Activated CD4-positive, alpha-beta T cell treated with anti-CD3 and anti-CD28 coated beads, Interleukin-2, amount 10 ng/mL, durations not matched to agents 24 days and 14 days (primary cell): ENCODE measurements at places on chromosomes 4 and X. TPM values are rescaled to one million over a fixed set of nuclear protein-coding genes. Genes with fewer than 3 reads are reported as not detected.
A peak's percentile ranks its signal among the peaks of the same experiment; 100 is the strongest.

Gene FAAH2
- 4.0 and 5.0 TPM in 2 replicates for total RNA-seq

Gene TSPAN5
- total RNA-seq: 30.4 and 30.7 TPM in 2 replicates

Gene SPANXC
- total RNA-seq: not detected in 2 replicates

Gene F8
- 3.0 and 3.7 TPM in 2 replicates for total RNA-seq

Gene LDB2
- not detected in 2 replicates for total RNA-seq

Gene WNK3
- total RNA-seq: 0.07 and 0.12 TPM in 2 replicates

Gene IGSF1
- total RNA-seq: not detected in 2 replicates

GRCh38 chr4:10173037-10173753, 56.6 kb upstream of the WDR1 start:
- H3K4me3 ChIP-seq: no peak overlapping the region
- peaks cover 8% of the 10 kb centered on the region for H3K27me3 ChIP-seq
- H3K36me3 ChIP-seq: no peaks in the 10 kb centered on the region
- no peak for DNase-seq
- no peak overlapping the region for H3K27ac ChIP-seq
- H3K4me1 ChIP-seq: no peaks in the 10 kb centered on the region

GRCh38 chr4:98536631-98537030, 121.8 kb downstream of the TSPAN5 start:
- peaks cover 12% of the 10 kb centered on the region for H3K4me1 ChIP-seq
- H3K27me3 ChIP-seq: no peaks in the 10 kb centered on the region
- DNase-seq: no peak
- peaks cover 18% of the 10 kb centered on the region for H3K36me3 ChIP-seq

DNA sequence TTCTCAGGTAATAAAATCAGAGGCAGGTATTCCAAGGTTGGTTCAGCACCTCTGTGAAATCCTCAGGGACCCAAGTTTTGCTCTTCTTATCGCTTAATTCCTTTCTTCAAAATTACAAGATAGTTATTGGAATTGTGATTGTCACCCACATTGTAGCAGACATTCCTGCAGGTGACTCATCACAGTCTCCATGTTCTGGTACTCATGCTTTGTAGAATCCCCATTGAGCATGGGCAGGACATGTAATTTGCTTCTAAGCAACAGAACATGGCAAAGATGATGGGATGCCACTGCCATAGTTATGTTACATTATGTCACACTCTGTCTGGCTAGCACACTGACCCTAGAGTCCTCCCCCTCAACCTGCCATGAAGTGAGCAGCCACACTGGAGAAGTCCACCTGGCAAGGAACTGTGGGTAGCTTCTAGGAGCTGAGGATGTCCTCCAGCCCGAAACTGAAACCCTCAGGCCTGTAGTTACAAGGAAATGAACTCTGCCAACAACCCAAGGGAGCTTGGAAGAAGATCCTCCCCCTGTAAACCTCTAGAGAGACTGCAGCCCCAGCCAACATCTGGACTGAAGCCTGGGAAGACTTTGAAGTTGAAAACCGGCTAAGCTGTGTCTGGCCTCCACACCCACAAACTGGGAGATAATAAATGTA, 58.3 kb upstream of the GUCY1A1 start:
- DNase-seq: no peak
- H3K4me3 ChIP-seq: no peak overlapping the region
- H3K36me3 ChIP-seq: no peaks in the 10 kb centered on the region
- no peak overlapping the region for H3K27ac ChIP-seq
- no peaks in the 10 kb centered on the region for H3K4me1 ChIP-seq
- peaks cover 12% of the 10 kb centered on the region for H3K27me3 ChIP-seq

DNA sequence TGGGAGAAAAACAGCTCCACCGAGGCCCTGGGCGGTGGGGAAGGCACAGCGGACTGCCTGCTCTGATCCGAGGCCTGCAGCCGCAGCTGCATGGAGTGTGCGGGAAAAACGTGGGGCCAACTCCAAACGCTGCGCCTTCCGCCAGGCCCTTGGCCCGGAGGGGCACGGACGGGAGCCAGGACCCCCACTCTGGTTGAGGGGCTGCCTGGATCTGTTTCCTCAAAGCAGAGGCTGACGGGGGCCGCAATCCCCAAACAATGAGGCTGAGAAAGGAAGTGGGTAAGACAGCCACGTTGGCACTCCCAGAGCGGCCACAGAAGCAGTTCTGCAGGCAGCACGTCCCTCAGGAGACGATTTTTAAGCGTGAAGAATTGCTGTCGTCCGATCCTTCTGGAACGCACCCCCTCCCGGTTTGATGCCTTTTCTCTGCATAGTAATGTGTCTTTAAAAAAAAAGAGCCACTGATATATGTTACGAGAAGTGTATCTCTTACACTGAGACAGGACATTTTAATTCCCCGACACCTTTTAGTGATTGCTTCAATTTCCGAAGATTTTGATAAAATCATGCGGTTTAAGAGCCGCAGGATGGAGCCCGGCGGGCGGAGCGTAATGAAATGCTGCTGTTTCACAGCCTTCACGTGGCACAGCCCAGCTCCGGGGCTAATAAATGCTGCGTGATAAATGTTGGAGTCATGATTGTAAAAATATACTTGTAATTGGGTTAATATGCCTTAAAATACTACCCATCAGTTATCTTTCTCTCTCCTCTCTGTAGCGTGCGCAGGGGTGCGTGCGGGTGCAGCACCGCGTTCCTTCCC, 85.7 kb downstream of the FAM53A start:
- no peak for DNase-seq
- H3K27me3 ChIP-seq: no peaks in the 10 kb centered on the region
- H3K4me1 ChIP-seq: no peaks in the 10 kb centered on the region
- H3K27ac ChIP-seq: no peak overlapping the region

DNA sequence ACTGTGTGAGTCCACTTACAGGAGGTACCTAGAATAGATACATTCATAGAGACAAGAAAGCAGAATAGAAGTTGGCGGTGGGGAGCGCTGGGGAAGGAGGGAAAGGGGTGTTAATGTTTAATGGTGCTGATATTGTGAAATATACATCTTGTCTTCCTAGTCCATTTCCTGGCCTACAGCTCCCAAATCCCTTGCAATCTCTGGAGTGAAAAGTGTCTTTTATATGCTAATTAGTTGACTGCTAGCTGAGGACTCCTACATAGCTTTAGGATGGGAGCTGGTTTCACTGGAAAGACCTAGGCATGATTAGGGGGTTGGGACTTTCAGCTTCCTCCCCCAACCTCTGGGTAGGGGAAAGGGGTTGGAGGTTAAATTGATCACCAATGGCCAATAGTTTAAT, 36.0 kb downstream of the FUNDC1 start:
- no peaks in the 10 kb centered on the region for H3K27me3 ChIP-seq
- no peak overlapping the region for H3K4me3 ChIP-seq
- no peaks in the 10 kb centered on the region for H3K36me3 ChIP-seq
- H3K4me1 ChIP-seq: no peaks in the 10 kb centered on the region
- H3K27ac ChIP-seq: no peak overlapping the region

- DNase-seq: no peak
- H3K27me3 ChIP-seq: no peaks in the 10 kb centered on the region
- H3K27ac ChIP-seq: peak overlapping the region; percentile 81
Observed at GRCh38 chrX:129741880-129742758, 3.3 kb downstream of the XPNPEP2 start.

- H3K36me3 ChIP-seq: no peaks in the 10 kb centered on the region
- DNase-seq: no peak
- no peak overlapping the region for H3K4me3 ChIP-seq
- no peaks in the 10 kb centered on the region for H3K27me3 ChIP-seq
Observed at GRCh38 chr4:157050561-157050960, 25.4 kb upstream of the GLRB start.

- no peak for DNase-seq
- no peaks in the 10 kb centered on the region for H3K4me1 ChIP-seq
- no peak overlapping the region for H3K4me3 ChIP-seq
- no peaks in the 10 kb centered on the region for H3K36me3 ChIP-seq
- no peak overlapping the region for H3K27ac ChIP-seq
- peaks cover 3% of the 10 kb centered on the region for H3K27me3 ChIP-seq
Observed at GRCh38 chr4:100379583-100380105, 138.2 kb downstream of the EMCN start.

- DNase-seq: no peak
- peak overlapping the region; percentile 62 for H3K27ac ChIP-seq
- peak overlapping the region; percentile 88 for H3K4me3 ChIP-seq
- peaks cover 22% of the 10 kb centered on the region for H3K27me3 ChIP-seq
- peaks cover 11% of the 10 kb centered on the region for H3K36me3 ChIP-seq
Observed at GRCh38 chr4:83335701-83336100, 1.1 kb upstream of the HPSE start.

DNA sequence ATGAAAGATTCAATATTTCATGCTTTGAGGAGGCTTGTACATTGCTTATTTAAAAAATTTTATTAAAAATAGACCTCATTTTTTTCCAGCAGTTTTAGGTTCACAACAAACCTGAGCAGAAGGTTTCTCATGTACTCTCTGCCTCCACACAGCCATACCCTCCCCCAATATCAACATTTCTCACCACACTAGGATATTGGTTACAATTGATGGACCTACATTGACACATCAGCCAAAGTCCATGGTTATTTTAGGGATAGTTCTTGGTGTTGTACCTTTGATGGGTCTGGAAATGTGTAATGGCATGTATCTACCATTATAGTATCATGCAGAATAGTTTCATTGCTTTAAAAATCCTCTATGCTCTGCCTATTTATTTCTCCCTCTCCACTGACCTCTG, 611.0 kb downstream of the KCTD8 start:
- DNase-seq: no peak
- no peak overlapping the region for H3K4me3 ChIP-seq
- H3K27ac ChIP-seq: no peak overlapping the region

- H3K4me1 ChIP-seq: no peaks in the 10 kb centered on the region
- H3K27ac ChIP-seq: no peak overlapping the region
- no peaks in the 10 kb centered on the region for H3K36me3 ChIP-seq
- H3K27me3 ChIP-seq: peaks cover under 1% of the 10 kb centered on the region
- no peak overlapping the region for H3K4me3 ChIP-seq
- DNase-seq: no peak
Observed at GRCh38 chr4:119729835-119730670, 101.4 kb upstream of the PDE5A start.

GRCh38 chr4:108772402-108772801, 9.5 kb upstream of the ETNPPL start:
- H3K4me1 ChIP-seq: no peaks in the 10 kb centered on the region
- H3K27ac ChIP-seq: no peak overlapping the region
- no peak for DNase-seq
- H3K36me3 ChIP-seq: no peaks in the 10 kb centered on the region
- H3K4me3 ChIP-seq: no peak overlapping the region

- no peak overlapping the region for H3K4me3 ChIP-seq
- peaks cover 7% of the 10 kb centered on the region for H3K27me3 ChIP-seq
- H3K36me3 ChIP-seq: no peaks in the 10 kb centered on the region
- no peak overlapping the region for H3K27ac ChIP-seq
Observed at GRCh38 chr4:94351319-94351718, 8.7 kb upstream of the HPGDS start.

DNA sequence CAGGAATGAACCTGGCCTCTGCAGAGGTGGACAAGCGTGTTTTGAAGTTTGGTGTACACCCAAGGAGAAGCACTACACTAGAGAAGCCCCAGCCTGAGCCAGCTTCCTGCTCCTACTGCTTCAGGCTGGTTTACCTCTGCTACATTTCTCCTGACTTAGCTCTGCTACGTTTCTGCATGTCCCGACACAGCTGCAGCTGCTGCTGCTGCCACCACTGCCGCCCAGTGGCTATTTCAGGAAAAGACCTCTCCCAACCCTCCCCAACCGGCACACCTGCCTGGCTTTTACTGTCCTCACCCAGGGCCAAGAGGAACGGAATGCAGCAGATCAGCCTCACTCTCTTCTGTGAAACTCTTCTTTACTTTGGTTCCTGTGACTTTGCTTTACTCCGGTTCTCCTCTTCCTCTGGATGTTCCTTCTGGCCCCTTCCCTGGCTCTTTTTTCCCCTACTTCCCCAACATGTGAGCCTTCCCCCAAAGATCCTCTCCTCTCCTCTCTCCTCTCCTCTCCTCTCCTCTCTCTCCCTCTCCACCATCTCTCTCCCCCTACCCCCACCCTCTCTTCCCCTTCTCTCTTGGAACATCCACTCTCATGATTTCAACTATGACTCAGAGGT, 3.1 kb upstream of the P2RY4 start:
- H3K36me3 ChIP-seq: no peaks in the 10 kb centered on the region
- no peaks in the 10 kb centered on the region for H3K27me3 ChIP-seq
- no peak overlapping the region for H3K27ac ChIP-seq

GRCh38 chr4:153573881-153574802, 108.0 kb downstream of the TMEM131L start:
- H3K4me1 ChIP-seq: peaks cover 49% of the 10 kb centered on the region
- H3K4me3 ChIP-seq: no peak overlapping the region
- H3K27ac ChIP-seq: peak overlapping the region; percentile 52
- H3K27me3 ChIP-seq: no peaks in the 10 kb centered on the region

DNA sequence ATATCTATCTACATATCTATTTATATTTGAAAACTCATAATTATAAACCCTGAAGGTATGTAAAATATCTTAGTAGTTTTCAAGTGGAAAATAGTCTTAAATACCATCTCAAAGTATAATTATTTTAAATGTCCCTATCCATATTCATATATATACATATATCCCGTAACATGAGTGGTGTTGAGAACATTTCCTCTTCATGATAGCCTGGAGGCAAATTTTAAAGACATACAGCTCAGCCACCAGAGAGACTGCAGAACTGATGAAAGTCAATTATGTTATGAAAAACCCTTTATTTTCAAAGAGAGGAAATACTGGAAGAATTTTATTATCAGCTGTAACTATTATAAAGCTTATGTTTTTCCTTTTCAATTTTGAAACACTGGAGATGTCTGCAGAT, 1806.7 kb upstream of the PCDH7 start:
- no peaks in the 10 kb centered on the region for H3K27me3 ChIP-seq
- H3K4me1 ChIP-seq: no peaks in the 10 kb centered on the region
- H3K4me3 ChIP-seq: no peak overlapping the region
- H3K36me3 ChIP-seq: no peaks in the 10 kb centered on the region
- no peak for DNase-seq

GRCh38 chrX:3145716-3146115, 104.4 kb downstream of the ARSF start:
- H3K27ac ChIP-seq: no peak overlapping the region
- DNase-seq: no peak
- peaks cover 3% of the 10 kb centered on the region for H3K36me3 ChIP-seq
- H3K4me1 ChIP-seq: peaks cover 3% of the 10 kb centered on the region
- no peak overlapping the region for H3K4me3 ChIP-seq

DNA sequence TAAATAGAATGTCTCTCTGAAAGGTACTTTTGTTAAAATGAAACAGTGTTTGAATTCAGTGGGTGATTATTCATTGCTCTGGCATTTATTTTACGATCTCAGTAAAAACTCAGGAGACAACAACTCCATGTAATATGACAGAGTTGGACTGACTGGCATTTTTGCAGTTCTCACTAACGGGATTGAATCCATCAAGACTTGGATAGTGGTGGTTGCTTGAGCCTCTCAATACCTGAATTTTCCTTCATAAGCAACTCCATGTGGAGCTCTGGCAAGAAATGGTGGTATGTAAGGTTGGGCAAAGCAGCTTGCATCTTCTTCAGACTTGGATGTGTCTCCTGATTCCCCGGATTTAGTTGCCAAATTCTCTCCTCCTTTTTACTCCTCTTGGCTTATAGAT, 72.7 kb downstream of the FRMPD4 start:
- no peak overlapping the region for H3K4me3 ChIP-seq
- H3K27ac ChIP-seq: no peak overlapping the region
- no peaks in the 10 kb centered on the region for H3K36me3 ChIP-seq
- no peaks in the 10 kb centered on the region for H3K4me1 ChIP-seq
